ENCODE measurements at places on chromosomes 3 and 15.

- DNase-seq, result no peak
These were observed 23.2 kb downstream of the EIF1B start for GRCh38 chr3:40332684-40333083.

DNA sequence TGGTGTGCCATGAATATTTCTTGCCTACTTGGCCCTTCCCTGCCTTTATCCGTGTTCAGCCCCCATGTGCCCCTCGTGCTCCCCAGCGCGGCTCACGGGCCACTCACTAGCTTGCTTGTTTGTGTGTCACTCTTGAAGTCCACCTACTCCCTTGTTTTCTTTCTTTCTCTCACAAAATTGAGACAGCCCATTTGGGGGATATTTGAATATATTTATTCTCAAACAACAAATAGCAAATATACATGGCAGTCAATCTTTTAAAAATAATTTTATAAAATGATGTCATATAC, 82.2 kb downstream of the PLXNA1 start:
- DNase-seq, result no peak

- DNase-seq, result no peak
These were observed 16.8 kb upstream of the MCCC1 start for GRCh38 chr3:183116025-183116614.

DNA sequence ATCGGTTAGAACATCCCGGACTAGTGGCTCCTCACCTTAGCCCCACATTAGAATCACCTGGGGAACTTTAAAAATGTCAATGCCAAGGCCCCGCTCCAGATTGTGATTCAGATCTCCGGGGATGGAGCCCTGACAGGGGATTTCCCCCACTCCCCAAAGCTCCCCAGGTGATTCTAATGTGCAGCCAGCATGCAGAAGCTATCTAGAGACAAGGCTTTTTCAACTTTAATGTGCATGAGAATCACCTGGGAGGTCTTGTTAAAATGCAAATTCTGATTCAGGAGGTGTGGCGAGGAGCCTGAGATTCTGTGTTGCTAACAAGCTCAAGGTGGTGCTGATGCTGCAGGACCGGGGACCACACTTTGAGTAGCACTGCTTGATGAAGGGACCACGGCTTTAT, 156.7 kb downstream of the RAB11A start:
- no peak for DNase-seq

- DNase-seq, result no peak
These were observed 77.6 kb upstream of the CHD2 start for GRCh38 chr15:92822216-92823144.

DNA sequence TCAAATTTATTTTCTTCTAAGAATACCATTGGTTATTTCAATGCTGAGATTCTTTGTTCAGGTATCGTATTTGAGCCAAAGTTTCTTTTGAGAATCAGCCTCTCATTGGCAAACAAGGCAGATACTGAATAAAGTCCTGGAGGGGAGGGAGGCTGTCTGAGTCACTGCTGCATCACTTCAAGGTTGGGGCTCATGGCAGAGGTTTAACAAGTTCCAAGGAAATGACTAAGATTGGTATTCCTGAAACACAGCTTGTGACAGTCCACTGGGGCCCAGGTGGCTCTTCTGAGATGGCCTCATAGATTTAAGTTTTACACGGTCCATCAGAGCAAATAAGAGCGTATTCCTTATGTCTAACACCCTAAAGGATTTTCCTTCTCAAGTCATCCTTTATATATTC, 213.8 kb upstream of the STAC start:
- no peak for DNase-seq

DNA sequence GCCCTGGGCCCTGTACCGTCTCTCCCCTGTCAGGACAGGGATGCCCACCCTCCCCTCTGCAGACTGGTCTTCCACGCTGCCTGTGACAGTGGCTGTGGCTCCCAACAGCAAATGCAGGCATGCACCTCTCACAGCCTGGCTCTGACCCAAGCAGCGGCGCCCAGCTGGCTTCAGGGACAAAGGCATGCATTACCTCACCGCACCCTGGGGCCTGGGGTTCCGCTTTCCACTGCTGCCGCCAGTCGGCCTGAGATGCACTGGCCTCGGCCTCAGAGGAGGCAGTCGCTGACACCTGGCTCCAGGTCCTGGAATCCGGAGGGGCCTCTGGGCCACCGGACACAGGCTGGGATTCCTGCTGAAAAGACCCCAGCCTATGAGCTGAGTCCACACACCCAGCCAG, 70.3 kb downstream of the SCN5A start:
- DNase-seq, result peak; percentile 41

DNA sequence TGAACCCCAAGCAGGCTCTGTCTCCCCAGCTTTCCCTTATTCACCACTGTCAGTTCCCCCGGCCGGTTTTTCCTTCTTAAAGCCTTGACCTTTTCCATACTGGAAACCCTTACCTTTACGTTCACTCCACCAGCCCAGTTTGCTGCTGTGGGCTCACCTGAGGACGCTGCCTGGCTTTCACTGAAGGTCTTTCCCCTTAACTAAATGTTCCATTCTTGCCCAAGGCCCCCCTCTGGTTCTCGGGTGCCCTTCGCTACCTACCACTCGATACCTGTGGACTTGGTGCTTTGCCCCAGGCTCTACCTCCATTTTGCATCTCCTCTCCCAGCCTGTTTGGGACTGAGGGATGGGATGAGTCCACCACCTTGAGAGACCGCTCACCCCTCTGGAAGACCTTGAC, 851 bp downstream of the AP2M1 start:
- DNase-seq, result no peak

- no peak for DNase-seq
These were observed 115.2 kb downstream of the ASB7 start for GRCh38 chr15:100717596-100717995.

DNA sequence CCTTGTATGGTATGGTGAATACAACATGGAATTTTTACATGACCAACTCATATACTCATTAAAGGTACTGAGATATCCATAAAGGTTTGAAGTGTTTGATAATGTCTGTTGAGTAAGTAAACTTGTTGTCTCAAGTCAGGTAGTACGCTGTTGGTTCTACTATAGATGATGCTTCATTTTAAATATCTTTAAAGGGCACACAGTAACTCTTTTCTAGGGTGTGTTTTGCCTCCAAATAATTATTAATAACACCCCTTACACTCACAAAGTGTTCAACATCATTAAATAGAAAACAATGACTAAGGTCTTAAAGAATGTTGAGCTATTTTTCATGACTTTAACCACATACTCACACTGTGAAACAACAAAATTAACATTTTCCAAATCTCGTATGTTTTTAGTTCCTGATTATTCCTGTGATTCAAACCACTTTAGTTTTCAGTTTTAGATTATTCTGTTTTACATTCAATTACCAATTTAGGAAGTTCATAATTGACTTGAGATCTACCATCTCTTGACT, 220.0 kb upstream of the NANOGP8 start:
- no peak for DNase-seq

DNA sequence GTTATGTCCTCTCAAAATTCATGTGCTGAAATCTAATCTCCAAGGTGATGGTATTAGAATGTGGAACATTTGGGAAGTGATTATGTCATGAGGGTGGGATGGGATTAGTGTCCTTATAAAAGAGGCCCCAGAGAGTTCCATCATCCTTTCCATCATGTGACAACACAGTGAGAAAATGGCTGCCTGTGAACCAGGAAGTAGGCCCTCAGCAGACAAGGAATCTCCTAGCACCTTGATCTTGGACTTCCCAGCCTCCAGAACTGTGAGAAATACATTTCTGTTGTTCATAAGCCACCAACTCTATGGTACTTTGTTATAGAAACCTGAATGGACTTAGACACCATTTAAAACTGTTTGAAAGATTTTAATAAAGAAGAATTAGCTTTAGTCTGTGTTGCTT, 20.8 kb downstream of the SUCNR1 start:
- no peak for DNase-seq

GRCh38 chr3:57331078-57331610, 38.7 kb upstream of the ASB14 start:
- no peak for DNase-seq

GRCh38 chr15:34588046-34588674, 4.7 kb upstream of the GOLGA8B start:
- peak; percentile 58 for DNase-seq

GRCh38 chr3:74763830-74764229, 149.4 kb upstream of the CNTN3 start:
- DNase-seq, result no peak

Data from ureter (tissue), 1 donor.